ENCODE measurements at places on chromosomes 13 and 19.

DNA sequence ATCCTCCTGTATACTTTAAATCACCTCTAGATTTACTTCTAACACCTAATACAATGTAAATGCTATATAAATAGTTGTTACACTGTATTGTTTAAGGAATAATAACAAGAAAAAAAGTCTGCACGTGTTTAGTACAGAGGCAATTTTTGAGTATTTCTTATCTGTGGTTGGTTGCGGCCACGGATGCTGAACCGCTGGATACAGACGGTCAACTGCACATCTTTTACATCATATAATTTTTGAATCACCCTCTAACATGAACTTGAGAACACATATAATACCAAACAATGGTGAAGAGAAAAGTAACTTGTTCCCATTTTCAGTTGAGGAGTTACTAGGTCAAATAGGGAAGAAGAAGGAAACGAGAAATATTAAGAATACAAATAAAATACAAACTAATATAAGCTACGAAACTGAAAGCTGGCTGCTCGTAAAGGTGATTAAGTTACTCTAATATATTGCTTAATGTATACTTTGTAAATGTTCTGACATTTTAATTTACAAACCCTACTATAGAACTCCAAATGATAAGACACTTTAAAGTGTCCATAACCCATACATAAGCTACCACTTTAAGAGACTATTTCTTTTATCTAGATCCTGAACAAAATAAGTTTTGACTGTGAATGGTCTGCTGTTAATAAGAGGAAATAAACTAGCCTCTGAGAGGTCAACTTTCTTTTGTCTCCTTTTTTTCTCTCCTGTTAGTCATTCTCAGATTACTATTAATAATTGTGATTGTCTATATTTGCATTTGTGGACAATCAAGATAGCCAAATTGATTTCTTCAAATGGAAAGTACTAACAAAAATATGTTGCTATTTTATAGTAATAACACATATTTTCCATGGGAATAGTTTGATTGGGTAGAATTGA is 457.4 kb downstream of the DIAPH3 start:
- H3K4me1 ChIP-seq = no peaks in the 10 kb centered on the region
- no peaks in the 10 kb centered on the region for H3K36me3 ChIP-seq
- DNase-seq = no peak
- H3K27me3 ChIP-seq = no peaks in the 10 kb centered on the region

GRCh38 chr13:67308004-67308772 is 78.1 kb upstream of the PCDH9 start:
- no peaks in the 10 kb centered on the region for H3K36me3 ChIP-seq
- DNase-seq = no peak
- H3K4me1 ChIP-seq = no peaks in the 10 kb centered on the region
- no peak overlapping the region for H3K27ac ChIP-seq

GRCh38 chr19:55454787-55455243 is 6.6 kb downstream of the ISOC2 start:
- no peaks in the 10 kb centered on the region for H3K36me3 ChIP-seq
- peaks cover 22% of the 10 kb centered on the region for H3K27me3 ChIP-seq
- no peak overlapping the region for H3K27ac ChIP-seq
- no peak overlapping the region for H3K4me3 ChIP-seq
- peaks cover 8% of the 10 kb centered on the region for H3K4me1 ChIP-seq

- DNase-seq = no peak
- no peaks in the 10 kb centered on the region for H3K27me3 ChIP-seq
- H3K36me3 ChIP-seq = peaks cover 78% of the 10 kb centered on the region
- H3K4me1 ChIP-seq = peaks cover 73% of the 10 kb centered on the region
- no peak overlapping the region for H3K4me3 ChIP-seq
Observed at GRCh38 chr19:38701455-38702063, 42.7 kb downstream of the CAPN12 start.

GRCh38 chr19:50925734-50926133 is 14.5 kb upstream of the KLK4 start:
- H3K4me3 ChIP-seq = no peak overlapping the region
- no peaks in the 10 kb centered on the region for H3K36me3 ChIP-seq
- H3K27me3 ChIP-seq = peaks cover 49% of the 10 kb centered on the region
- H3K27ac ChIP-seq = no peak overlapping the region
- no peak for DNase-seq

DNA sequence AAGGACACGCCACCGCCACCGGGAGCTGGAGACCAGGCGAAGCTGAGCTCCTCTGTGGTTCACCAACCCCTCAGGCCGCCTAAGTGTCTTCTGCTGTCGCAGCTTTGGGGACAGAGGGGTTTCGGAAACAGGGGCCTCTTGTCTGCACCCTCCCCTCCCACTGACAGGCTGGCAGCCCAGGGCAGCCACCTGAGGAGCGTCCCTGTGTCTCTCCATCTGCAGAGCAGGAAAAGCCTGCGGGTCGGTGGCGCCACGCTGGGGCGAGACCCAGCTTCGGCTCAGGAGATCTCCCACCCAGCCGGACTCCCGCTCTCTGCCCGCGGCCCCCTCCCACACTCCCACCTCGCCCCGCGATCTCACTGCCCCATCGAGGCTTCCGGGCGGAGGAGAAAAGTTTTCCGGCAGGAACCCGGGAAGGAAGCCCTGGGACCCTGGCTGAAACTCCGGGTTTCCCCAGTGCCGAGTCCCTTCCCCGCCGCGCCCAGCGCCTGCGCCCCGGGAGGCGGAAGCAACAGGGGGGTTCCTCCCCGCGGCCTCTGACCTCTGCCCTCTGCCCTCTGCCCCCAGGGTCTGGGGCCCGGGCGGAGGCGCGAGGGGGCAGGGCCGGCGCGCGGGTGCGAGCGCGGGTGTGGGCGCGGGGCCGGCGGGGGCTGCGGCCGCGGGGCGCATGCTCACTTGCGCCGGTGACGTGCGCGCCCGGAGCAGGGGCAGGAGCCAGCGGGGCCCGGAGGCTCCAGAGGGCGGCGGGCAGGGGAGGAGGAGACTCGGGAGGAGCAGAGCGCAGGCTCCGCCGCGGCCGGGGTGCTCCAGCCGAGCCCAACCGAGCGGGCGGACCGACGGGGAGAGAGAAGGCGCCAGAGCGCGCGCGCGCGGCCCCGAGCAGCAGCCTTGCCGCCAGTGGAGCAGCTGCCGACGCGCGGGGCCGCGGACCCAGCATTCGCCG is at the start of gene ATP11A:
Gene ATP11A, plus strand, starts transcription at position 736 of the 943 bp plus-strand sequence. CDS start 379 bp downstream, outside the sequence.
- peak within 1 kb of the TSS; percentile 96 for H3K4me3 ChIP-seq
- peak within 1 kb of the TSS; percentile 98 for H3K27ac ChIP-seq
- peaks cover 58% of the 10 kb centered on the region for H3K4me1 ChIP-seq

GRCh38 chr13:33971562-33971819 is 153.5 kb downstream of the RFC3 start:
- no peaks in the 10 kb centered on the region for H3K36me3 ChIP-seq
- H3K4me3 ChIP-seq = no peak overlapping the region
- H3K27ac ChIP-seq = no peak overlapping the region
- DNase-seq = no peak

- H3K36me3 ChIP-seq = no peaks in the 10 kb centered on the region
- no peaks in the 10 kb centered on the region for H3K4me1 ChIP-seq
- no peak overlapping the region for H3K27ac ChIP-seq
- no peaks in the 10 kb centered on the region for H3K27me3 ChIP-seq
- no peak overlapping the region for H3K4me3 ChIP-seq
Observed at GRCh38 chr19:9871626-9872338, 36.7 kb downstream of the PIN1 start.

DNA sequence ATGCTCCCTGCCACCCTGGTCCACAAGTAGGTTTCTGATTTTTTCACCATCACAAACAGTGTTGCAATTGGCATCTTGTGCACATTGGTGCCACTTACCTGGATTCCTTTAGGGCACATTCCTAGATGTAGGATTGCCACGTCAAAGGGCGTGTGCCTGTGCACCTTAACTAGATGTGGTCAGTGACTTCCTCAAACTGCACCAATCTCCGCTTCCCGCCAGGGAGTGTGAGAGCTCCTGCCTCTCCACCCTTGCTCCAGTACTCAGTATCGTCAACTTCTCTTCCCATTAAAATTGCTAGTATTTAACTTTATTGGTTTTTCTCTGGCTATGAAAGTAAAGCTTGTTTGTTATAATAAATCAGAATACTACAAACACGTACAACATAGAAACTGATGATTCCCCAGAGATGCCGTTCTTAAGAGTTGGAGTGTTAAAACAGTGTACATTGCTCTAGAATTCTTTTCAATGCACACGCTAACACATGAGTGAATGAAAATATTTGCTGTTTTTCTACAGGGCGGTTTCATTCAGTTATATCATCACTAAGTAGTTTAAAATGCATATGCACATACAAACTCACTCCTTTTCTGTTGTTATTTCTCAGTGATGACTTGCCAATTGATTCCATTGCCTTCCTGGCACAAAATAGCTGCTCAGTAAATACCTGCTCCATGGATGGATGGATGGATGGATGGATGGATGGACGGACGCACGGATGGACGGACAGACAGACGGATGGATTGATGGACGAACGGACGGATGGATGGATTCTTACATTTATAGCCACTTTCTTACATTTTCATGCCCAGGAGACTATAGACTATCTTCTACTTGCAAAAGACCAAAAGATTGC is 23.4 kb downstream of the CCNE1 start:
- no peak overlapping the region for H3K4me3 ChIP-seq
- H3K27ac ChIP-seq = no peak overlapping the region

DNA sequence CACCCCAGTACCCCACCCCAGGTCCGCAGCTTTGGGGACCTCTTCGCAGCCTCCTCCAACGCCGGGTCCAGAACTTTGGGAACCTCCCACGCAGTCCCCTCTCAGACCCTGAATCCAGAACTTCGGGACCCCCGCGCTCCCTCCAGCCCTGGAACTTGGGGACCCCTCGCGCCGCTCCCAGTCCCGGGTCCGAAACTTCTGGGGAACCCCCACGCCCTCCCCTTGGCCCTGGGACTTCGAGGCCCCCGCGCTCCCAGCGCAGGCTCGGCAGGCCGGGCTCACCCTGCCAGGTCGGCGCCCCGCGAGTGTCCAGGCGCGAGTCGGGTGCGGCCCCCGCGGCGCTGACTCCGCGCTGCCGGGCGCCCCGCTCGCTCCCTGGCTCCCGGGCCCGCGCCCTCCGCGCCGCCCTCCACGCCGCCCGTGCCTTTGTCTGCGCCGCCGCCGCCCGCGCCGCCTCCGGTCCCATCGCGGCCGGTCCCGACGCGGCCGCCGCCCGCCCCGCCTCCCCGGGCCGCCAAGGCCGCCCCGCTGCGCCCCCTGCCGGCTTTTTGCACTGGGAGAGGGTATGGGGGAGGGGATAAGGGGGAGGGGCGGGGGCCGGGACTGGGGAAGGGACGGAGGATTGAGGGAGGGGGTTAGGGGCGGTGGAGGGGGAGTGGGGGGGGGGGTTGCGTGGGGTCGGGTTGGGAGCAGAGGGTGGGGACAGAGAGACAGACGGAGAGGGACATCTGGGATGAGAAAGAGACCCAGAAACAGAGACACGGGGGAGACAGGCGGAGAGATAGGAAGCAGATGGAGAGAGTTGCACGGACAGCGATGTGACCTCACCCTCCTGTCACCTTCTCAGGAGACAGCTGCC is at the start of gene HOMER3:
Gene HOMER3, minus strand, starts transcription at position 449 of the 859 bp plus-strand sequence. CDS start 2,235 bp downstream, outside the sequence.
- peak; percentile 85 for DNase-seq
- H3K36me3 ChIP-seq = peaks cover 6% of the 10 kb centered on the region
- peak within 1 kb of the TSS; percentile 63 for H3K4me3 ChIP-seq
- H3K27me3 ChIP-seq = no peaks in the 10 kb centered on the region
- peaks cover 14% of the 10 kb centered on the region for H3K4me1 ChIP-seq

DNA sequence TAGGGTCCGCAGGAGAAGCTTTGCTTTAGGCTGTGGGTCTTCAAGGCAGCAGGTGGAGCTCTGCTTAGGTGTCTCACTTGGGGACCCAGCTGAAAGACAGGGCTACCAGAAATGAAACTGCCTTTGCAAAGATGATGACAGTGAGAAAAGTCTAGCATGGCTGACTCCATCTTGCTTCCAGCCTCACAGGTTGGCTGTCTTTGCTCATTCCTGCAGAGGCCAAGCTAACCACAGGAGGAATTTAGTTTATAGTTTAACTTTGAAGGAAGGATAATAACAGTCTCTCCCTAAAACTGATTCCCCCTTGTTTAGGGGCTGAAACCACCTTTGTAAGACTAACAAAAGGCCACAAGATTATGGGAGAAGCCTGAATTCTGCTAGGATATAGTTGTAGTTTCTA is 252.4 kb downstream of the UQCRFS1 start:
- DNase-seq = no peak
- H3K4me3 ChIP-seq = no peak overlapping the region
- no peak overlapping the region for H3K27ac ChIP-seq
- no peaks in the 10 kb centered on the region for H3K4me1 ChIP-seq
- no peaks in the 10 kb centered on the region for H3K36me3 ChIP-seq

- H3K27ac ChIP-seq = peak overlapping the region; percentile 85
- H3K27me3 ChIP-seq = no peaks in the 10 kb centered on the region
- peak overlapping the region; percentile 85 for H3K4me3 ChIP-seq
- H3K4me1 ChIP-seq = peaks cover 14% of the 10 kb centered on the region
Observed at GRCh38 chr19:53432088-53432661, 391 bp downstream of the ZNF761 start.

DNA sequence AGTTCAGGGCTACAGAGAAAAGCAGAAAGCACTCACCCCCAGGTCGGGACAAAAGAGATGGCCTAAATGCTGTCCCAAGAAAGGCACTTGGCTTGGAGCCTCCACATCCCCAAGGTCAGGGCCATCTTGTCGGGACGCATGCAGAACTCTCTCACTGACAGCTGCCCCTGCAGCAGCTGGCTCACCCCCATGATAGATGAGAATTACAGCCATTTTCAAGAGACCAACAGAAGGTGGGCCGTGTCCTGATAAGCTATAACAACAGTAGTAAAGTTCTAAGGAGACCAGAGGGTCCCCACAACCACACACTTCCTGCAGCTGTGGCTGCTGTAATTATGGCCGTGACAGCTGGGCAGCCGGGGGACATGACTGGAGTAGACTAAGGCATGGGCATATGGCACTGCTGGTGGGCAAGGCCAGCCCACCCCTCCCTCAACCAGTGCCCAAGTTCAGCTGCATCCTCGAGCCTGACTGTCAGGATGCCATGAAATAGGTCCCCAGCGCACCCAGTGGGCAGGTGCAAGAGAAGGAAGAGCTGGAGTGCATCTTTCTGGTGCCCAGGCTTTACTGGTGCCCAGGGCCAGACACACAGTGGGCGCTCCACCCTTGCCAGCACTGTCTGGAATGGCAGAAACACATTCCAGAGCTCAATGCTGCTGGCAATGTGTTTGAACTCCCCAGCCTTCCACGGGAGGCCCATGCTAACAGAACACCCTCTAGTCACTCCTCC is 436.7 kb upstream of the ZNF507 start:
- peaks cover 20% of the 10 kb centered on the region for H3K4me1 ChIP-seq
- no peaks in the 10 kb centered on the region for H3K27me3 ChIP-seq
- H3K36me3 ChIP-seq = no peaks in the 10 kb centered on the region
- DNase-seq = no peak

GRCh38 chr13:79896851-79897250 is 415.9 kb downstream of the NDFIP2 start:
- H3K4me3 ChIP-seq = no peak overlapping the region
- H3K27me3 ChIP-seq = no peaks in the 10 kb centered on the region
- no peak for DNase-seq
- no peak overlapping the region for H3K27ac ChIP-seq
- no peaks in the 10 kb centered on the region for H3K4me1 ChIP-seq

GRCh38 chr19:56294549-56294948 is 20.1 kb downstream of the ZSCAN5A start:
- no peak overlapping the region for H3K4me3 ChIP-seq
- H3K27me3 ChIP-seq = no peaks in the 10 kb centered on the region
- no peaks in the 10 kb centered on the region for H3K4me1 ChIP-seq
- no peak overlapping the region for H3K27ac ChIP-seq
- DNase-seq = no peak

- no peak overlapping the region for H3K27ac ChIP-seq
- no peak overlapping the region for H3K4me3 ChIP-seq
- DNase-seq = no peak
- H3K27me3 ChIP-seq = no peaks in the 10 kb centered on the region
- H3K36me3 ChIP-seq = no peaks in the 10 kb centered on the region
Observed at GRCh38 chr13:93108111-93108601, 118.5 kb upstream of the GPC6 start.

- H3K27ac ChIP-seq = no peak overlapping the region
- DNase-seq = no peak
- no peaks in the 10 kb centered on the region for H3K4me1 ChIP-seq
- no peak overlapping the region for H3K4me3 ChIP-seq
- no peaks in the 10 kb centered on the region for H3K36me3 ChIP-seq
- H3K27me3 ChIP-seq = no peaks in the 10 kb centered on the region
Observed at GRCh38 chr13:31367410-31367809, 167.6 kb downstream of the B3GLCT start.
